Muscle of arm (tissue), 14 donors: ENCODE measurements at places on chromosomes 2 and 18.

DNA sequence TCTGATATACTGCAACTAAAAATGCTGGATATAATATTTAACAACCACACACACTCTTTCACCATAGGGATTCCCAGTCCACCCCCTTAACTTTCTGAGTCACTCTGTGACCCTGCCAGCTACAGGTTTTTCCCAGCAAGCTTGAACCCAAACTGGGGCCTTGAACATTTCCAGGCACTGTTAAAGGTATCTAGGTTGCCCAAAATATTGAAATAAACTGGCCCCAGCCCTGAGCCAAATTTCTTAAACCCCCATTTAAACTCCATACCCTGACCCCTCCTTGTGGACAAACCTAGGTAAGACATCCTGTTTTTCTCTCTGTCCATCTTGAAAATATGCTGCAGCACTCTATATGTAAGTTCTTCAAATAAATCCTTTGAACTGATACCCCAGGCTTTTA, 19.7 kb upstream of the DCTN1 start:
- no peak for DNase-seq

DNA sequence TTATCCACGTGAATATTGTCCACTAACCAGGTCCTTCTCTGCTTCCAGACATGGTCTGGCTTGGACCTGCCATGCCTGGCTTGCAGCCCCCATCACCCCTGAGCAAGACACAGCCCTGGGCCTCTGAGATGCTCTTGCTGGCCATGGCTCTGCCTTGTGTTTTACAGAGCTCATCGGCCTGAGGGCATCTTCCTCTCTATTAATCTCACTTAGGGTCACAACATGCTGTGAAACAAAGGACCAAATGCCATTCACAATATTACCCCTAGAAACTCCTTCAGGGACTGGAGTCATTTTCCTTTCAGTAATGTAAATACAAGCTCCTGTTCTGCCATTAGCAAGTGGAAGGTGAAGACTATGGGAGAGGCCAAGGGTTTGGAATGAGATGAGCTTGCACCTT, 6.8 kb upstream of the TPO start:
- no peak for DNase-seq

- DNase-seq = no peak
Observed at GRCh38 chr18:41395695-41396094, 559.3 kb upstream of the PIK3C3 start.

GRCh38 chr2:178114462-178114861, 2.2 kb downstream of the RBM45 start:
- DNase-seq = no peak

GRCh38 chr2:152626911-152627339, 90.3 kb downstream of the PRPF40A start:
- DNase-seq = no peak
